ENCODE measurements at places on chromosomes 2 and 18. TPM values are rescaled to one million over a fixed set of nuclear protein-coding genes. Genes with fewer than 3 reads are reported as not detected.

ACP1 gene
- total RNA-seq = 74.2 TPM

LYG2 gene
- total RNA-seq = not detected

PXDN gene
- 41.9 TPM for total RNA-seq

DNA sequence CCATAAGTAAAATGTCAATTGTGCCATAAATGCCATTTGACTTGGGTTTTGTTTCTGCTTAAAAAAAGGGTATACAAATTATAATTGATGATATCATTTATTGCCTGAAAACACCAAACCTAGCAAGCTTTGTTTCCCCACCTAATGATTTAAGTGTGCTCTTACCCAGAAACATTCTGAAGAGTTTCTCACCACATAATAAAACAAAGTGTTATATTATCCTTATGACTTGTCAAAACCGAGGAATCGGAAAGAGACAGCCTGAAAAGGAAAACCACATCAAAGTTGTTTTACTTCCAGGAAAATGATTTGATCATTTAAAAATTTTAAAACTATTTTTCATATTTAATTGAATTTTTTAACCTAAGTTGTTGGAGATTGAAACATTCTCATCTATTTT, 170.5 kb upstream of the SLC39A10 start:
- no peaks in the 10 kb centered on the region for H3K36me3 ChIP-seq
- no peak overlapping the region for H3K4me3 ChIP-seq
- H3K27ac ChIP-seq = no peak overlapping the region

DNA sequence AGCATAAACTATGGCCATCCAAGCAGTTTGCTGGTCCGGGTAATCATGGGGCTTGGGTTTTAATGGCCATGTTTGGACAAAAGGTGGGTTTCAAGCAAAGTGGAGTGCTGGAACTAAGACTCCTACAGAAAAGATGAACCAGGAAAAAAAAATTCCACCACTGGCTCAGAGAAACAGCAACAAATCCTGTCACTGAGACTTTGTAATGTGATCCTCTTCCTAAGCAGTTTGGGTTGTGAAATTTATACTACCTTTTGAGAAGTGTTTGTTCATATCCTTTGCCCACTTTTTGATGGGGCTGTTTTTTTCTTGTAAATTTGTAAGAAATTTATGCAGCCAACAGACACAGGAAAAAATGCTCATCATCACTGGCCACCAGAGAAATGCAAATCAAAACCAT, 40.2 kb downstream of the MRPL33 start:
- H3K4me1 ChIP-seq = no peaks in the 10 kb centered on the region
- H3K27ac ChIP-seq = no peak overlapping the region
- DNase-seq = no peak
